Esophagus muscularis mucosa (tissue), 4 donors: ENCODE measurements at places on chromosomes 13 and 19. TPM values are rescaled to one million over a fixed set of nuclear protein-coding genes. Genes with fewer than 3 reads are reported as not detected.

GRK1 gene
- not detected for total RNA-seq

CATSPERD gene
- total RNA-seq, result 0.19 TPM

KLK15 gene
- not detected for total RNA-seq

CYP4F2 gene
- not detected for total RNA-seq

SIGLEC12 gene
- total RNA-seq, result not detected

ZNF829 gene
- 5.4 TPM for total RNA-seq

UBE2L5 gene
- not detected for total RNA-seq

PDE4A gene
- total RNA-seq, result 11.6 TPM

PIP5K1C gene
- total RNA-seq, result 89.7 TPM

ZFP30 gene
- total RNA-seq, result 10.1 TPM

LRRC63 gene
- total RNA-seq, result not detected

ZNF544 gene
- 38.6 TPM for total RNA-seq

DNA sequence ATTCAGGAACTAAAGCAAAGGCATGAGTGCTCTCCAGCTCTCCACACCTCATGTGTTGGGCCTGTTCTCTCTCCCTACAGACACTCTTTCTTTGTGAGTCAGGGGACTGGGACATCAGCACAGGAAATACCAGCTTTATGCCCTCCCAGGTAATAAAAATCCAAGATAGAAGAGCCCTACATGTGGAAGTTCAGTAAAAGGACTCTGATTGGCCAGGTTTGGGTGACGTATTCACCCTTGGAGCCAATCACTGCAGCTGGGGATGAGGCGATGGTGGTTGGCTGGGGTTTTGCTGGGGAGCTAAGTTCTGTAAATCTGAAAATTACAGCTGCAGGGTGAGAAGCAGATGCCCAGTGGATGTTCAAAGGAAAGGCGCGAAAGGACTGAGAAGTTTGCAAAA, 32.5 kb downstream of the CCDC70 start:
- DNase-seq, result no peak

DNA sequence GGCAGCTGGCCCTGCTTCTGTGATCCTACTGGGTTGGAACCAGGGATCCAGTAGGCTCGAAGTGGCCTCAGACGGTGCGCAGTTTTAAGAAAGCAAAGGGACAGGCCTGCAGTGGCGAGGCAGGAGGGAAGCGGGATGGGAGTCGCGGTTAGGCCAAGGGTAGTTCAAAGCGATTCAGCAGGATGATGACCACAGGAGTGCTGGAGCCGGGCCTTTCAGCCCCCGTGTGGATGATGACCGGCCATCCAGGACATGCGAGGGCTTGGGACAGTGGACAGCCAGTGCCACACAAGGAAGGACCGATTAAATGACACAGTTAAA, 854 bp downstream of the RNASEH2B start:
- no peak for DNase-seq

DNA sequence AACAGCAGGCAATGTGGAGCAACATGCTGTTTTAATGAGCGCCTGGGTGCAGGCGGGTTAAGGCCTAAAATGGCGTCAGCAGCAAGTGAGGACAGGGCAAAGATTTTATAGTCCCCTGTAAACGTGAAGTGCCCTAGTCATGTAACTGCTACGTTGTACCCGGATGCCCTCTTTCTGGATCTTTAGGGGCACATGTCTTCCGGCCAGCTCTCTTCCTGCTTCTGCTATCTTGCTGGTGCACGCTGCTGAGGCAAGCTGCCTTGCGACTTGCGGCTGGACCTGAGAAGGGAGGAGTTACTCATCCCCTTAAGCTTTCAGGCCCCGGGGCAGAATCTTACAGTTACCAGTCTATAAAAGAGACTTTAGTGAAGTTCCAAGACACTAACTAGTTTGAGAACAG, 303.6 kb upstream of the DACH1 start:
- DNase-seq, result no peak

GRCh38 chr13:80962173-80962572, 621.2 kb upstream of the SPRY2 start:
- DNase-seq, result no peak

- DNase-seq, result no peak
These were observed 68.8 kb downstream of the LNX2 start for GRCh38 chr13:27551562-27551961.

DNA sequence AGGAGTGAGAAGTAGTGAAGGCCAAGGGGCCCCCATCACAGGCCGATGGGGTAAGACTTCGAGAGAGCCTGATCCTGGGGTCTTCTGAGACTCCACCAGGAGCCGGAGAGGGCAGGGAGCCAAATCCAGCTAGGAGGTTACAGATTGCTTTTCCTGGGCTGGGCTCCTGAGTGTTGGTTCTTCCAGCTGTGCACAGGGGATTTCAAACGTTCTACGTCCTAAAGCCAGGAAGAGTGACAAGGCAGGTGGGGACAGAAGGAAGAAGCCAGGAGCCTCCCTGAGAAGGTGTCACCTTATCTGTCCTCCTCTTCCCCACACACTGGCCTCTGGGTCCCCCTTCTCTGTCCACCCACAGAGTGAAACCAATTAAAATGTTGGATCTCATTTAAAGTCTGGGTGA, 16.1 kb upstream of the TPRX2 start:
- no peak for DNase-seq

DNA sequence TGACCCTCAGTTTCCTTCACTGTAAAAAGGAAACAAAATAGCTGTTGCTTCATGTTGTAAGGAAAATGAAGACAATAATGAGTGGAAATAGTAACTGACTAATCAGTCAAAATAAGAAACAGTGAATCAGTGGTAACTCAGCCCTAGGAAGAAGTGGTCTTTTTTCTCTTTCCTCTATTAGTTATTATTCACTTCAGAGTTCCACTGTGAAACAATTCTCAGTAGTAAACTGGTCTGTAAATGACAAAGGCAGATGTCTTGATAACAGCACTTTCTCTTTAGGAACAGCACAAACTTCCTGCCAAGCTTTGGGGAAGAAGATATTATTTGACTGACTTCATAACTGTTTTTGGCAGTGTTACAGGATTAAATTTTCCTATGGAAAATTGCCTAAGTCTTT, 600.5 kb upstream of the KLHL1 start:
- DNase-seq, result no peak

DNA sequence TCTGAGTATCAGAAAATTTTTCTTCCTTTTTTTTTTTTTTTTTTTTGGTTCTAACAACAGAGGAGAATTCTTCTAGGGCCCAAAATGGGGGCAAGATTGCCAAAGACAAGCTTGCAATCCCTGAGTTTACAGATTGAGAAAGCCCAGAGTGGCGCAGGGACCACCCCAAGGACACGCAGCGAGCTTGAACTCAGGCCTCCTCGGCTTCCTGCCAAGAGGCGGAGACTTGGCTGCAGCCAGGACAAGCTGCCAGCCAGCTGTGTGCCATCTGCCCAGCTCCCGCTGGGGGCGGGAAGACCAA, 506 bp upstream of the MRPL34 start:
- no peak for DNase-seq

DNA sequence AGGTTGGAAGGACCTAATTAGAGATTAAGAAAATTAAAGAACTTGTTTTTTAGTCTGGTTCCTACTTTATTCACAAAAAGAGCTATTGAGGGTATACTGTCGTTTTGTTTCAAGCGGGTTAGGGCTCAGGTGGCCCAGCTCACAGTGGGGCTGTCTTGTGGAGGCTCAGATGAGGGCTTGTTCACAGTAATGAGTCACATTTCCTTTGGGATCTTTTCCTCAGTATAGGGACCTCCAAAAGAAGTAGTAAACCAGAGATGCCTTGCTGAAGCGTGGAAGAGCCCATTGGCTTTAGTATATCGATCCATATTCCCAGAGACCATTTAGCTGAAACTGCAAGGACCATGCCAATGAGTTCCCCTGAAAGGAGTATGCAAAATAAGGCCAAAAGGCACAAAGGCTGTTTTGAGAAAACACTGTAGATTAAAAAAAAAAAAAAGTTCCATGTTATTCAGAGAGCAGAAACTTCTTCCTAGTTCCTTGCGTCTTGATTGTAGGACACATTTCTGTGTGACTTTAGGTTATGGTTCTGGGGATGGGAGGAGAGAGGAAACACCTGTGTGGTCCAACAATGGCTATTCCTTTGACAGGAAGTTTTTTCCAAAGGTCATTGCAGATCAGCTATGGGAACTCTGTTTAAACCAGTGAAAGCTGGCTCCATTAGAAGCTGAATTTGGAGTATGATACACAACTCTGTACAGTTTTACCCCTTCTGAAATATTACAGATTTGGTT, 32.8 kb upstream of the GPI start:
- DNase-seq, result no peak

DNA sequence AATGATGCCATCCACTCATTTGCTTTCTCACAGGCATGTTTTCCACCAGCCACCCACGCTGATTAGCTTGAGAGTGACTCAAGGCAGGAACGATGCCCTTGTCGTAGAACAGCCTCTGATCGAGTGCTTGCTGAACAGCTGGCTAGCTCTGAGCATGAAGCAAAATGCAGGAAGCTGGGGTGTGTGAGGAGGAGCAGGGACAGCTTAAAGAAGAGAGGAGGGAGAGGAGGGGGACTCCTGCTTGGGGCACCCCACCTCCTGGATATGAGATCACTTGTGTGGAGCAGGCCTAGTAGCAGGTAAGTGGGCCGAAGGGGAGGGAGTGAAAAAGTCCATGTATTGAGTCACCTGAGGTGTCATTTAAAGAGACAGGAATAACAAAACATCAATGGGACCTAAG, 48.8 kb downstream of the IRS2 start:
- DNase-seq, result no peak
